ENCODE measurements at places on chromosomes 6 and 20. TPM values are rescaled to one million over a fixed set of nuclear protein-coding genes. Genes with fewer than 3 reads are reported as not detected.

- DNase-seq, result no peak
Observed at GRCh38 chr6:105578179-105578707, 175.4 kb upstream of the PREP start.

DNA sequence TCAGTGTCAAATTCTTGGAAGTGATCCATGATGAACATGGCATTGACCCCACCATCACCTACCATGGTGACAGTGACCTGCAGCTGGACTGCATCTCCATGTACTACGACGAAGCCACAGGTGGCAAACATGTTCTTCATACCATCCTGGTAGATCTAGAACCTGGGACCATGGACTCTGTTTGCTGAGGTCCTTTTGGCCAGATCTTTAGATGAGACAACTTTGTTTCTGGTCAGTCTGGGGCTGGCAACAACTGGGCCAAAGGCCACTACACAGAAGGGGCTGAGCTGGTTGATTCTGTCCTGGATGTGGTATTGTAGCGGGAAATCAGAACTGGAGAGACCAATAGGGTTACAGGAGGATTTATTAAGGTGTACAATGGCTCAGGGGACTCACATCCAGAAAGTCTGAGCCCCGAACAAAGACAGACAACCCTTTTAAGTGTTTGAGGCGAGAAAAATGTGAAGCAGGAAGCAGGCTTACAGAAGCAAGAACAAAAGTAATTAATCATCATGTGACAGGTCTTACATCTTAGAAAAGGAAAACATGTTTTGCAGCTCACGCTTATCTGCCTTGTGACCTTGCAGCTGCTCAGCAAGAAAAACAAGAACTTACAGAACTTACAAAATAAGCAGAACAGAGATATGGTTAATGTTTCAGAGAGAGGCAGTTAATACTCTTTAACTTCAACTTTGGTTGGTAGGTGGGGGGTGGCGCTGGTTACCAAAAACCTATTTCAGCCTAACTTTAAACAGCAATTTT, 58.8 kb upstream of the MOCS1 start:
- no peak for DNase-seq

DNA sequence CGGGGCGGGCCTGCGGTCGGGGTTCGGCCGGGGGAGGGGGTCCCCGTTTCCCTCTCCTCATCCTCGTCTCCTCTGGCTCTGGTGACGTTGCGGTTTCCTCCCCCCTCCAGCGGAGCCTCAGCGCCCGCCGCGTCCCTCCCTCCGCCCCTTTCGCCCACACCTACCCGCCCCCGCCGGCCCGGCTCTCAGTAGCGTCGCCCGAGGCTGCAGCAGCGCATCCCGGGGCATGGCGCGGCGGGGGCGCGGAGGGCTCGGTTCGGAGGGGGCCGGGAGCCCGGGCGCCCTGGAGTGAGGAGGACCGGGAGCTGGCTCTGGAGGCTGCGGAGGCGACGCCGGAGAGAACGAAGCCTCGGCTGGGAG, at the start of gene DSE:
Gene DSE (plus strand): TSS at position 188 of the 360 bp plus-strand sequence. CDS start 28,304 bp downstream, outside the sequence.
- no peak for DNase-seq

GRCh38 chr20:609371-609964, 641 bp downstream of the TCF15 start:
- DNase-seq, result no peak

DNA sequence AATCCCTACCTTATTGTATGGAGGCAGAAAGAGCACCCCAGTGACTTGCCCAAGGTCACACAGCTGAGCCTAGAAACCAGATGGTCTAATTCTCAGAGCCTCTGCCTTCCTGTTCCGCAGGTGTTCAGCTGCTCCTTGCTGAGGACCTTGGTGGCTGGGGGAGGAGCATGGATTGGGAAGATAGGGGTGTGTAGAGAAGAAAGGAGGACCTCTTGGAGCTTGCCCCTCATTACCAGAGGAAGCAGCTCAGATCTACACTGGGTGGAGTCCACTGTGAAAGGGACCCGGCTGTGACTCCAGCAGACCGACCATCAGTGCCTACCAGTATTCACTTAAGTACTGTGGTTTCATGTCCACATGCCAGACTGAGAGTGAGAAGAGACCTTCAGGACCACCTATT, 15.2 kb downstream of the FOXP4 start:
- no peak for DNase-seq

DNA sequence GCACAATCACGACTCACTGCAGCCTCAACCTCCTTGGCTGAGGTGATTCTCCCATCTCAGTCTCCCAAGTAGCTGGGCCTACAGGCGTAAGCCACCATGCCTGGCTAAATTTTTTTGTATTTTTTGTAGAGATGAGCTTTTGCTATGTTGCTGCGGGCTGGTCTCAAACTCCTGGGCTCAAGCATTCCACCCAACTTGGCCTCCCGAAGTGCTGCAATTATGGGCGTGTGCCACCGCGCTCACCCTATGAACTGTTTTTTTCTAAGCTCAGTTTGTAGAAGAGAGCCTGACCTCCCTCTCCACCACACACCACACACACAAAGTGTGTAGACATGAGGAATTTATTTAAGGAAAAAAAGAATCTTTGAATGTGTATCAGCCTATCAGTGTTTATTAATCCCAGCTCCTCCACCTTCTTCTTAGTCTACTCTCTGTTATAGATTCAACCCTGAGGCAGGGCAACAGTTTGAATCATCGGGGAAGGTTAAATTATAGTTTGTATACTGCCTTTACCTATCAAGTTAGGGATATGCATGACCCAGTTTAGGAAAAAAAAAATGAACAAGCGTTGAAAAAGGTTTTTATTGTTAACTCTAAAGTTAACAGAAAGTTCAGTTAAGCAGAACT, 74.1 kb downstream of the PLEKHG1 start:
- DNase-seq, result no peak

GRCh38 chr6:87807475-87807874, 105.4 kb upstream of the AKIRIN2 start:
- no peak for DNase-seq

- DNase-seq, result no peak
Observed at GRCh38 chr6:47700053-47700452, 1.7 kb downstream of the ADGRF4 start.

- no peak for DNase-seq
Observed at GRCh38 chr6:134007077-134007476, 45.3 kb downstream of the SLC2A12 start.

DNA sequence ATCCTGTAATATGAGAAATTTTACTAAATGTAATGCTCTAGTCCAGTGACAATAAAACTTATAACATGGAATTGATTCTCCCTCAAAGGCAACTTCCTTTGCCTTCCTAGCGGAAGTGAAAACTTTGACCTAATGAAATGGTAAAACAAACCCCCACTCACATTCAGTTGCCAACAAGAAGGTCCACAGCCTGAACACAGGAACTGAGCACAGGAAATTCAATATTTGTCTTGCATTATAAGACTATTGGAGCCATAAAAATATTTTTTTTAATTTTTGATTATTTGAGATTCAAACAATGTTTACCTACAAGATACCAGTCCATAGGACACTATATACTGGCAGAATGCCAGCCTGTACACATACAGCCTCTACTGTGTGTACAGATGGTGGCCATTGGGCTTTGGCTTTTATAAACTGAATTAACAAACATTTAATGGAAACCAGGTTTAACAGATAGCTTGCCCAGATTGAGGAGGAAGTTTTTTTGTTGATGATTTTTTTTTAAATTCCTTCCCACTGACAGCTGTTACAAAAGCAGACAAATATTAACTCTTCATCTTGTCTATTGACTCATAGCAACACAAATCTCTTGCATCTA, 481.5 kb upstream of the JAG1 start:
- DNase-seq, result no peak

GRCh38 chr20:44800391-44801046, 9.8 kb downstream of the RIMS4 start:
- no peak for DNase-seq

GRCh38 chr6:25326960-25327359, 47.8 kb downstream of the CARMIL1 start:
- no peak for DNase-seq

DNA sequence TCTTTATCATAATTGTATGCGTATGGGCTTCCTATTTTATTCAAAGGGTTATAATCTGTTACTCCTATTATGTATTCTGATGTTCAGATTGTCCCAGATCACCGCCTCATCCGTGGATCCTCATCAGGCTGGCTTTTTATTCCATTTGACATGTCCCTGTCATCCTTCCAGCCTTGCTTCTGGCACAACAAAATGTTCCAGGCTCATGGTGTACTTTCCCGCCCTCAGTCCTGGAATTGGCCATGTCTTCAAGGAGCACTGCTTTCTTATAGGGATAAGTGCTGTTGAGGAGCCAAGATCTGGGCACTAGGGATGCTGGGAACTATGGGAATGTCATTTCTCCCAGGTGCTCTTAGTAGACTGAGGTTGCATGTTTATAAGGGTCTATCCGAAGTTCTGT, 207.8 kb downstream of the JARID2 start:
- DNase-seq, result no peak

DNA sequence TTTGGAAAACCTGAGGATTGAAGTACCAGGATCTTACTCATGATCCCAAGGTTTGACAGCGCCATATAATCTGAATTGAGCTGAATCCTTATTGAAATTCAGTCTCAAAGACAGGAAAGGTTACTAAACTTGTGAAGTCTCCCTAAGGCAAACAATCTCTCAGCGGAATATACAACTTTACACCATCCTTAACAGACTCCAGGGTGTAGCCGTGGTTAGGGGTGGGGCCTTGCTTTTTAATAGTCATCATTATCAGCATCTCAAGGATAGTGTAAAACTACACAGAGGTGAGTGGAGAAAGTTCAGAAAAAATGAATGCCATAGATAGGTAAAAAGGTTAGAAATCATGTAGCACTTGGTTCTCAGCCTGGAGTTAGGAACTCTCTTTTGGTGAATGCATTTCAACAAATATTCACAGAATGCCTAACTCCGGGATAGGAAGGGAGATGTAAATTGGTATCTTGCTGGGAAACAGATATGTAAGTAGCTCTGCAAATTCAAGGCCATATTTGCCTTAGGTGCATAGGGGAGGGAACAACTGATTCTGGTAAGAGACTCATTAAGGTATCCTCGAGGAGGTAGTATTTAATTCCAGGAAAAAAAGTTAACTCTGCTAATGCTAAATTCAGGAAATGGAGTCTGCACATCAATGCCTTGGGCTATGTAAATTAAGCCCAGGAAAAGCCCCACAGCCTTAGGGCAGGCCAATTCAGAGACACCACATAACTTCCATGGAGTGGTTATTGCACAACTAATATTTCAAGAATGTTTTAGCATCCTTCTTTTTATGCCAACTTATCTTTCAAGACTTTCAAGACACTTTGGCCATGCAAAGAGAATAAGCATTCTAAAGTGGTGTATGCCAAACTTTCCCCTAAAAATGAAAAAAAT, 61.6 kb downstream of the SNAP25 start:
- DNase-seq, result no peak

DNA sequence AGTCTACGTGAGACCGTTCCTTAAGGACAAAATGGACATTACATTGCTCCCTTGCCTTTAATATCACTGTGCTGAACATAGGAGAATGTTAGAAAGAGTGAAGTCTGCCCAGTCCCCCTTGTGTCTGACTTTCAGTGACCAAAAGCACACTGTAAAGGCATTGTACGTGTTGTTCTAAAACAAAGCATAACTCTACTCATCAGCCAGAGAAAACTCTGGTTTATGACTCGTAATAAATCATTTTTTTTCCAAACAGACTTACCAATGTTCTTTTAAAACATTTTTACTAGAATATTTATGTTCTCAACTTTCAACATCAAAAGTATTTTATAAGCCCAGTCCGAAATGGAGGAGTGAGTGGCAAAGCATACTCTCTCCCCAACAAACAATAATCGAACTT, 262.5 kb downstream of the GJA1 start:
- no peak for DNase-seq

- no peak for DNase-seq
Observed at GRCh38 chr6:91501930-91502329, 915.1 kb upstream of the MAP3K7 start.

- no peak for DNase-seq
Observed at GRCh38 chr20:32707691-32708581, 34.2 kb upstream of the C20orf203 start.

Gene BHLHE23
- total RNA-seq, result not detected

Gene HDGFL1
- not detected for total RNA-seq

Gene RAE1
- total RNA-seq, result 42.7 TPM

Gene C20orf204
- total RNA-seq, result not detected

Gene SLPI
- 1,637 TPM for total RNA-seq

Gene STAU1
- total RNA-seq, result 60.4 TPM
